Activated CD4-positive, alpha-beta T cell treated with anti-CD3 and anti-CD28 coated beads for 24 hours (primary cell): ENCODE measurements at places on chromosomes 6 and 20.

GRCh38 chr6:99637629-99638028, 31.0 kb downstream of the PRDM13 start:
- DNase-seq = no peak

DNA sequence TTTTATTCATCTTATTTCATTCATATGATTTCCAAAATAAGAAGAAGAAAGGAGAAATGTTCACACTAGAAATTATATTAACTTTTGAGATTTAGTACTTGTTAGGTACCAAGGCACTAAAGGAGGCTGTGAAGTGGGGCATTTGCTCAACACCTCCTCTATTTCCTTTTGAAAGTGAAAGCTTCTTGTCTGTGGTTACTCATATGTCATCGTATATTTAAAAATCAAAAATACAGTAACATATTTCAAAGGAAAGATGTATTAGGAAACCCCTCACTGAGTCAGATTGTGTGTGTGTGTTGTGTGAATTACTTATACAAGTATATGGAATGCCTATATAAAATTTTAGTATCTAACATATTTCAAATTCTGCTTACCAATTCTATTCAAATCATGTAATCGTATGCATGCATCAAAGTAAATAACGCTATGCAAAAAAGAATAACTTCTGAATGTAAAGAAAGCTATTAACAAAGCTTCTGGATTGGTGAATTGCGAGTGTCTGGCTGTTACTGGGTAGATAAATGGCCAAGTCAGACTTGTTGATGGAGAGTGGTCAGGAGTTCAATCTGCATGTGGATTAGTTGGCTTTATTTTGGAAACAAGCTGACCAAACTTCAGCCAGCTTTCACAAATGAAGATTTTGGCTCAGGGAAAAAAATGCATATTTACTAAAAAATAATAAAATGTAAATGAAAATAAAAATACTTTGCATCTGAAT, 70.9 kb downstream of the PACRG start:
- no peak for DNase-seq

DNA sequence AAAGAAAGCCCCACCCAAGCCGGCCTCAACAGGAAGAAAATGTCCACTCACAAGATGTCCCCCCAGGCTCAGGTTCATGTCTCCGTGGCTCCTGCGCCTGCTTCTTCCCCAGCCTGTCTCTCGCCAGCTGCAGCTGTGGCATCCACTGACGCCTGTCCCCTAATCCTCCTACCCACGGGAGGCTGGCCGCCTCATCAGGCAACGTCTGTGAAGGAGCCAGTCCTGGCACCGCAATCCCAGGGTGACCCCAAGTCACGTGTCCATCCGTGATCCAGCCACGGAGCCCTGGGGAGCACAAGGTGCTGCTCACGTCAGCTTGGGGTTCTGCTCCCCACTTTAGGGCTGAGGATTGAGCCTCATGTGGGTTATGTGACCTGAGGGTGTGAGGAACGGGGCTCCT, 640.3 kb downstream of the CDH26 start:
- DNase-seq = no peak

DNA sequence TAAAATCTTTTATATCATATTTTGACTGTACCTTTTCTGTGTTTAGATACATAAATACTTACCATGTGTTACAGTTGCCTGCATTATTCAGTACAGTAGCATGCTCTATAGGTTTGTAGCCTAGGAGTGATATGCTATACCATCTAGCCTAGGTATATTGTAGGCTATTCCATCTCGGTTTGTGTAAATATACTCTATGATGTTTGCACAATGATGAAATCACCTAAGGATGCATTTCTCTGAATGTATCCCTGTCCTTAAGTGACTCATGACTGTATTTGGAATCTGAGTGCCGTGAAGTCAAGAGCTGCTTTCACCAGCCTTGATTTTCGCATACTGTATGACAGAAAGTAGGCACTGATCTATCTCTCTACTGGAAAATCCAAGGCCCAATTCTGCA, 129.9 kb downstream of the UTRN start:
- DNase-seq = no peak

GRCh38 chr20:37896932-37897548, 5.9 kb upstream of the VSTM2L start:
- no peak for DNase-seq

- DNase-seq = no peak
Measured at GRCh38 chr20:11797156-11797555, 120.5 kb upstream of the BTBD3 start.

- no peak for DNase-seq
Measured at GRCh38 chr6:97094376-97094775, 169.8 kb downstream of the KLHL32 start.
